ENCODE measurements at places on chromosomes 2 and 18. TPM values are rescaled to one million over a fixed set of nuclear protein-coding genes. Genes with fewer than 3 reads are reported as not detected.

DNA sequence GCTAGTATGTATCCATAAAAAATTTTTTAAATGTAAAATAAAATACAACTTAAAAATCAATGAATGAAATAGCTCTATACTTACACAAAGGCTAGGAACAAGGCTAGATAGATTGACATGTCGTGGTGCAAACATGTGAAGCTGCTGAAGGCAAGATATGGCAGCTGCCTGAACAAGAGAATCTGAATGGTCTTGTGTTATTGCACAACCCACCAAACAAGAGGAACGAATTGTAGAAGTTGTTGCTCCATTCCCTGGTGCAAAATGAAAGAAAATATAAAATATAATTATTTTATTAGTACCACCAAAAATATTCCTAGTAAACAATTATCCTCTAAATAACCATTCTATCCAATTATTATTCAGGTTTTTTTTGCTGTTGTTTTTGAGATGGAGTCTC lies 46.4 kb downstream of the HEATR5B start:
- no peak for DNase-seq

DNA sequence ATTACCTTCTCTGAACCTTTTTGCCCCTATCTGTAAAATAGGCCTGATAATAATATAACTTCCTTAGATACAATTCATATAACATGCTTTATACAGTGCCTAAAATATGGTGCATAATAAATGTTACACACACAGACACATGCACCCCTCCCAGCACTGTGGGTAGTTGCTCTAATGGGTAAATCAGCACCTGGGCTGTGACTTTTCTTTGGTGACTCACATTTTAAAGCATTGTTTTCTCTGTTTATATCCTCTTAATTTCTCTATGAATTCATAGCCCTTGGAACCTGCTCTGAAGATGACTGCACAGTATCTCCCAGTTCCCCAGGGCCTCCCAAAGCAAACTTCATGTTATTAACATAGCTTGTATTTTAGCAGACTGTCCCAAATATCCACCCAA lies 248.2 kb upstream of the TNP1 start:
- no peak for DNase-seq

DNA sequence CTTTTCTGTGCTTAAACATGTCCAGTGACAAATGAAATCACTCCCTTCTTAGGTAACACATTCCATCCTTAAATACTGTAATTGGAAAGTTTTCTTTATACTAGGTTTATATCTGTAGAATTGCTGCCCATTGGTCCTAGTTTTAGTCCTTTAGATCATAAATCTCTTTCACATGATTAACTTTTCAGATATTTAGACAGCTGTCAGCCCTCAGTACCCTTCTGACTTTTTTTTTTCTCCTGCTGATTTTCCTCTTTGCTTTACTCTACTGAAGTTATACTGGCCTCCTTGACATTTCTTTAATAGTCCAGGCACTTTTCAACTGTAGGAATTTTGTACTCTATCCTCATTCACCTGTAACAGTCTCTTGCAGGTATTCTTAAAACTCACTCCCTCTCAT lies 28.9 kb downstream of the RBBP8 start:
- DNase-seq: no peak

DNA sequence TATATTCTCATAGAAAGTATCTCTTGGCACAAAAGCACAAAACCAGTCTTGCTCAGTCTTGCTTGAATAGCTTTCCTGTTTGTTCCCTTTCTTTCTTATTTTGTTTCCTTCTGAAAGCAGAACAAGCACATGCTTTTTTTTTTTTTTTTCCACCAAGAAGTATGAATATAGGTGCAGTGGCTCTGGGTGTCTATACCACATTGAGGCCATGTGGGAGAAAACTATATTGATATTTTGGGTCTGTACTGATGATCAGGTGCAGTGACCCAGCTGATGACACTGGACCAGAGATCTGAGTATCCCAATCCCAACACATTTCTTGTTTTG lies 28.7 kb downstream of the GEMIN6 start:
- DNase-seq: no peak

GRCh38 chr2:148817210-148817708 lies 57.8 kb upstream of the KIF5C start:
- DNase-seq: no peak

DNA sequence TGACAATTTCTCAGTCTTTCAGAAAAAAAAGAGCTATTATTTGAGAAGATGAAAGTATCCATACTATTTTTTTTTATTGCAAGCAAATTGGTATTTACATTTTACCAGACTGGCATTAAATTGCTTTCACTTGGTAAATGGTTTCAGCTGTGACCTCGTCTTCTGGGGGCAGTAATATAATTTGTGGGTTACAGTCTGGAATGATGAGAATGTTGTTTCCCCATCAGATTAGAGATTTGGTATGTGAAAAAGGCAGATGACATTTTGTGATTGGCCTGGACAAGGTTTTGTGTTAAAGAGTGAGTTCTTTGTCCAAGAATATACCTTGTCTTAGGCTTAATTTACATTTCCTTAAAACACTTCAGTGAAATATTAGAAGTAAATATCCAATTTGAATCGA lies 390.1 kb upstream of the ST6GAL2 start:
- DNase-seq: no peak

GRCh38 chr2:152347076-152347475 lies 12.1 kb downstream of the FMNL2 start:
- no peak for DNase-seq

GRCh38 chr2:37790019-37790418 lies 118.6 kb upstream of the CDC42EP3 start:
- DNase-seq: no peak

DNA sequence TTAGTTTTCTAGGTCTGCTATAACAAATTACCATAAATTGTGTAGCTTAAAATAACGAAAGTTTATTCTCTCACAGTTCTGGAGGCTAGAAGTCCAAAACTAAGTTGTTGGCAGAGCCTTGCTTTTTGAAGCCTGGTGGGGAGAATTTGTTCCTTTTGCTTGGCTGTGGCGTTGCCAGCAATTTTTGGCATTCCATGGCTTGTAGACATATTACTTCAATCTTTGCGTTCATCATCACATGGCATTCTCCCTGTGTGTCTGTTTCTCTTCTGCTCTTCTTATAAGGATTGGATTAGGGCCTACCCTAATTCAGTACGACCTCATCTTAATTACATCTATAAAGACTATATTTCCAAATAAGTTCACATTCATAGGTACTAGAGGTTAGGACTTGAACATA lies 217.7 kb downstream of the MBD5 start:
- no peak for DNase-seq

DNA sequence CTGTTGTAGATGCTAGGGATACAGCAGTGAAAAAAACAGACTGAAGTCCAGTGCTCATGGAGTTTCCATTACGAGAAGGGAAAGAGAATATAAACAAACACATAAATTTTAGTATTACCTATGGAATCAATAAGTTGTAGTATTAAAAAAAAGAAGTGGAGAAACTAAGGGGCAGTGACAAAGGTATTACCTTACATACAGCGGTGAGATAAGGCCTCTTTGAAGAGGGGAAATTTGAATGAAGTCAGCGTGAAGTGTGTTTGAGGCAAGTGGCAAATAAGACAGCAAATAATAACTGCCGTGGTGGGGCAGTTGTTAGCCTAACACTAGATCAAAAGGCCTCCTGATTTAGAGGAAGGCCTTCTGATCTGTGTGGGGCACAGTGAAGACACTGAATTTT lies 57.9 kb downstream of the TLK1 start:
- no peak for DNase-seq

DNA sequence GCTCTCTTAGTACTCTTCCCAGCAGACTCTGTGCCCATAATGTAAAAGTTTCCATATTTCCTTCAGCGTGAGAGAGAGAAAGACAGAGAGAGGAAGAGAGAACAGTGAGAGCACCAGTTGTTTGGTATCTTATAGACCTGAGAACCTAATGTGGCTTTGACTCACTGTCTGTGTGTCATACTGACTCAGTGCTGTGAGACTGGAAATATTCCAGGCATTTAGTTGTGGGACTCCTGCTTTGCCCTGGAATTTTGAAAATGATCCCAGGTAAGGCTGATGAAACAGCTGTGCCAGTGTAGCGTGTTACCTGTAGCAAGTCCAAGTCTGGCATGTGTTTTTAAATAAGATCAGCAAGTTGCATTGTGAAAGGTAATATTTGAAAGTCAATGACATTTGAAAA lies 87.9 kb upstream of the KCNH7 start:
- no peak for DNase-seq

GRCh38 chr18:75247611-75248421 lies 37.2 kb downstream of the TSHZ1 start:
- DNase-seq: no peak

DNA sequence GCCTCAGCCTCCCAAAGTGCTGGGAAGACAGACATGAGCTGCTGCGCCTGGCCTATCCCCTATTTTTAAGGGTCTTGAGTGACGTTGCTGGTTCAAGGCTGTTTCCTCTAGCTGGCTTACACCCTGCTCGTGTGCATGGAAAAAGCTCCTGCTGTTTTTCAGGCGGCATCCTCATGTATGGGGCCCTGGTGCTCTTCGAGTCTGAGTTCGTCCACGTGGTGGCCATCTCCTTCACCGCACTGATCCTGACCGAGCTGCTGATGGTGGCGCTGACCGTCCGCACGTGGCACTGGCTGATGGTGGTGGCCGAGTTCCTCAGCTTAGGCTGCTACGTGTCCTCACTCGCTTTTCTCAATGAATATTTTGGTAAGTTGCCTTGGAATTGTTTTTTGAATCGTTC lies 22.0 kb upstream of the NFATC1 start:
- no peak for DNase-seq

DNA sequence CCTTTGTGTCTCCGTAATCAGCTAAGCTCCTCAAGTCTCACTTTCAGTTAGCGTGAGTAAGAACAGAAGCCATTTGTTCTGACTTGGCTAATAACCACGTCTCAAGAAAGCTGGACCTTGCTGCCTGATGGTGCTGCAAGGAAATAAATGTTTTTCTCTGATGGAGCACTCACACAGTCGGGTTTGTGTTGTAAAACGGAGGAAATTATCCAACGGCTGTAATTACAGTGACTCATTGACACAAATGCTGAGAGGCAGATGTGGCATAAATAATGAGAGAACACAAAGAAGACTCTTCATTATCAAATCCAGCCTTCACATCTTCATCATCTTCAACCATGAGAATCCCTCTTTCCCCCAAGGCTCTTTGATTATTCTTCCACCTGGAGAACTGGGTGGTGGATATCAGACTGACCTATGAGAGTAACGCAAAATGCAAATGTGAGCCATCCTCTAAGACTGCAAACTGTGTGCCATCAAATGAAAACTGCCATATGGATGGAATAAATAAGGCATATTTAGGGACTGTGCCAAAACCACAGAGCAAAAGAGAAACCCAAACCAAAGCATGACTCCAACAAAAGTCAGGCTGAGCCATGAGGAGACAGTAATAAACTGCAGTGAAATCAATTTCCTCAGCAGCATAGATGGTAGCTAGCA lies 252.6 kb downstream of the RND3 start:
- no peak for DNase-seq

- DNase-seq: no peak
Measured at GRCh38 chr18:63820694-63821093, 45.5 kb downstream of the SERPINB7 start.

- DNase-seq: no peak
Measured at GRCh38 chr2:44392338-44392943, 30.7 kb downstream of the CAMKMT start.

GRCh38 chr2:118902266-118903028 lies 39.5 kb upstream of the MARCO start:
- DNase-seq: no peak

DNA sequence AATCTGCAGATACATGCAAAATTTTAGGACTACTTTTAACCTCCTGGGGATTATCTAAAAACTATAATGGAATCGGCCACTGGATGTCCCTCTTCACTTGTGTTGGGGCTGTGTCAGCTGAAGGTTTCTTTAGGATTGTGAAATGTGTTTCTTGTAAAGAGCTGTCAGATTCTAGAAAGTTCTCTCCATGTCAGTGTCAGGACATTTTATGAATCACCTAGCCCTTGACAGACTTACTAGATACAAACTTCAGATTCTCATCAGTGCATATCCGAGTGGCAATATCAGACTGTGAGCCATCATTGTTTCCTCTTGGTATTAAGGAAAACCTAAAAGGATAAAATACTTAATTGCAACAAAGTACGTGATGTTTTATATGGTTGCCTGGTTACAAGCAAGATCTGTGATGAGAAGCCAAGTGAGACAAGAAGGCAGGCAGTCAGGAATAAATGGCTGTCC lies 107.3 kb downstream of the CPS1 start:
- DNase-seq: no peak

- no peak for DNase-seq
Measured at GRCh38 chr2:61451178-61451577, 19.7 kb downstream of the USP34 start.

GRCh38 chr2:36246320-36246990 lies 109.1 kb upstream of the CRIM1 start:
- DNase-seq: no peak

- DNase-seq: no peak
Measured at GRCh38 chr2:66323406-66323805, 111.5 kb upstream of the MEIS1 start.

DNA sequence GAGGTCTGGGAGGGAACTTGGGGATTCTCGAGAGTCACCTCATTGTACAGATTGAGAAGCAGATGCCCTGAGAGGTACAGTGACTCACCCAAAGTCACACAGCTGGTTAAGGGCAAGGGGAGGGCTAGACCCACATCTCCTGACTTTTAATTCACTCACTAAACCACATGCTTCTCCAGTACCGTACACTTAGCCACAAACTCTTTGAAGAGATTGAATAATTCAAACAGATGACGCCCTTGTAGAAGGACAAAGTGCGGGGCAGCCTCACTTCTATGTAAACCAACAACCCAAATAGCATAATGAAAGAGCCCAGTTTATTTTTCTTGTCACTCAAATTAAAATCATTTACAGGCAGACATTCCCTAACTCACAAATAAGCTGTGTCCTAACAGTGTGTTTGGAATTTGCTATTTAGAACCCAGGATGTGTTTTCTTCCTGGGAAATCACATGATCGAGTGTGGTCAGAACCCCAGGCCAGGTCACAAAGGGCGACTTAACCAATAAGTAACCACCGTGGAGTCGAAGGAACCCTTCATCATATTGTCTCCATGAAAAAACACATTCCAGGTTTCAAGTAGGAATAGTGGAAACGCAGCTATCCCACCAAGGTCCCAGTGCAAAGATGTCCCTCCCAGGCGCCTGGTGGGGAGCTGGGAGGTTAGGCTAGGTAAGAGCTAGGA lies 35.8 kb upstream of the PTPN4 start:
- no peak for DNase-seq

GRCh38 chr2:58762176-58762781 lies 521.2 kb upstream of the FANCL start:
- no peak for DNase-seq

- DNase-seq: no peak
Measured at GRCh38 chr2:67865917-67866316, 196.9 kb downstream of the C1D start.

CDKL4 gene
- total RNA-seq: not detected

SERPINB12 gene
- total RNA-seq: not detected

NEU2 gene
- total RNA-seq: not detected

RAX gene
- 0.56 TPM for total RNA-seq

MERTK gene
- 1.0 TPM for total RNA-seq

GPR35 gene
- total RNA-seq: 7.9 TPM

RIT2 gene
- total RNA-seq: not detected

PFN4 gene
- total RNA-seq: not detected

SERPINB11 gene
- not detected for total RNA-seq

CHST9 gene
- not detected for total RNA-seq

All from activated naive CD4-positive, alpha-beta T cell treated with anti-CD3 and anti-CD28 coated beads, Interleukin-2, amount 50 U/mL, for 72 hours (primary cell).